ENCODE measurements at places on chromosomes 16 and 17. TPM values are rescaled to one million over a fixed set of nuclear protein-coding genes. Genes with fewer than 3 reads are reported as not detected.

CBFA2T3 gene
- total RNA-seq: 10.4 TPM

NAGS gene
- 5.2 TPM for total RNA-seq

P2RX5 gene
- 1.1 TPM for total RNA-seq

KRTAP4-2 gene
- not detected for total RNA-seq

KRTAP2-2 gene
- total RNA-seq: not detected

GRCh38 chr16:50133214-50133613 is 19.9 kb upstream of the TENT4B start:
- no peak for DNase-seq

DNA sequence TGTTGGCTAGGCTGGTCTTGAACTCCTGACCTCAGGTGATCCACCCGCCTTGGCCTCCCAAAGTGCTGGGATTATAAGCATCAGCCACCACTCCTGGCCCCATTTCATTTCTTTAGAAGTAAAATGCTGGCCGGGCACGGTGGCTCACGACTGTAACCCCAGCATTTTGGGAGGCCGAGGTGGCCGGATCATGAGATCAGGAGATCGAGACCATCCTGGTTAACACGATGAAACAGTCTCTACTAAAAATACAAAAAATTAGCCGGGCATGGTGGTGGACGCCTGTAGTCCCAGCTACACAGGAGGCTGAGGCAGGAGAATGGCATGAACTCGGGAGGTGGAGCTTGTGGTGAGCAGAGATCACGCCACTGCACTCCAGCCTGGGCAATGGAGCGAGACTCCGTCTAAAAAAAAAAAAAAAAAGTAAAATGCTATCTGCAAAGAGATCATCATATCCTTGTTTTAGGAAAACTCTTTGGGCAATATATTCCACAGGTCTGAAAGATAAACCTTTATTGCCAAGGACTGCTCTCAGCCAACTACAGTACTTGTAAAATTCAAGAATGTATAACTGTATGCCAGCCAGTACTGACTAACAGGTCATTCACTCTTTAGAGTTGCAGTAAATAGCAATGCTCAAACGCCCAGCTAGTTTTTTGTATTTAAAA is 3.8 kb downstream of the GJC1 start:
- no peak for DNase-seq

GRCh38 chr16:25366078-25366477 is 108.4 kb upstream of the ZKSCAN2 start:
- no peak for DNase-seq

DNA sequence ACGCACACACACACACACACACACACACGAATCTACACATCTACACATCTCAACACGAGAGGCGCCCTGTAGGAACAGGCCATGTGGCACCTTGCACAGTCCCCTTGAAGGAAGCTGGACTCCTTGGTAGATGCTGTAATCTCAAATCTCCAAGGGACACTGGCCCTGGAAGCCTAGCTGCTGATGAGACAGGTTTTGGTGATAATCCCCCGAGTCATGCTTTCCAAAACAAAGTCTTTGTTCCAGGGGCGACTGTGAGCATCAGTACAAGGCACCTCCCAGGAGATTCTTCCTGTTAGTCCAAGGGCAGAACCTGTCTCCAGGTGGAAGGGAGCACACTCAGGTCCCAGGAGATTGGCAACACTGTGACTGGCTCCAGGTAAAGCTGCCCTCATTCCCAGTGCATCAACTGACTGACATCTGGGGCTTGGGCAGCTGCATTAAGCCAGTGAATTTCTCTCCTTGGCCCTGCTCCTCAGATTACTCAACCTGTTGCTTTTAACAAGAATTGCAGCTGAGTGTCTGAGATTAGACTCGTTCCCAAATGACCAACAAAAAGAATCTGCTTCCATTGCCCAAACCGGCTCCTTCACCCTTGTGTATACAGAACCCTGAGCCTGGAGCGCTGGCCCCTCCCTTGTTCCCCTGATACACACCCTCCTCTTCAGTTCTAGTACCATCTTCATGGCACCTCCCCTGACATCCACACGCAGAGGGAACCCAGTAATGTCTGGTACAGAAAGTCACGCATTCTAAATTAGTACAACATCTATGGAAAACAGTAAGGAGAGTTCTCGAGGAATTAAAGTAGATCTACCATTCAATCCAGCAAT is 13.9 kb upstream of the TNRC6C start:
- no peak for DNase-seq

DNA sequence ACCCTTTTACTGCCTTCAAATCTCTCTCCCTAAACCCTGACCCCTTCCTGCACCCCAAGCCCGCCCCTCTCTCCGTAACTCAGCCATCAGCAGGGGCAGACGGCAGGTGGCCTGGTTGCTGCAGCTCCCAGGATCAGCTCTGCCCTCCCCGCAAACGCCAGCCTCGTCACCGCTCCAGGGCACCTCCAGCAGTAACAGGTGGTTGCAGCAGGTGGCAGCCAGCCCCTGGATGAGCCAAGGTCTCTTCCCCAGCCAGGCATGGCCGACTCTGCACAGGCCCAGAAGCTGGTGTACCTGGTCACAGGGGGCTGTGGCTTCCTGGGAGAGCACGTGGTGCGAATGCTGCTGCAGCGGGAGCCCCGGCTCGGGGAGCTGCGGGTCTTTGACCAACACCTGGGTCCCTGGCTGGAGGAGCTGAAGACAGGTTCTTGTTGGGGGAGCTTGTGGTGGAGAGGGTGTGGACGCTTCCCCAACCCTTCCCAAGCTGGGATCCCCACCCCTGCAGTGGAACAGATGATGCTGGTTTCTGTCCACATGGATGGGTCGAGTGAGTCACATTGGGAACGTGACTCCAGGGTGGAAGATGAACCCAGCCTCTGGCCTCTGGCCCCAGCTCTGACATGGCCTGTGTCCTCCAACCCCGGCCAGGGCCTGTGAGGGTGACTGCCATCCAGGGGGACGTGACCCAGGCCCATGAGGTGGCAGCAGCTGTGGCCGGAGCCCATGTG is 558 bp downstream of the HSD3B7 start:
- peak; percentile 65 for DNase-seq
